ENCODE measurements at places on chromosomes 11 and 22. TPM values are rescaled to one million over a fixed set of nuclear protein-coding genes. Genes with fewer than 3 reads are reported as not detected.

The HTR3B gene
- total RNA-seq: not detected

The ANGPTL5 gene
- not detected for total RNA-seq

The ZBTB16 gene
- 0.21 TPM for total RNA-seq

The GRM5 gene
- 0.03 TPM for total RNA-seq

The SLC22A25 gene
- not detected for total RNA-seq

The PIK3IP1 gene
- 3.6 TPM for total RNA-seq

The TEX12 gene
- total RNA-seq: 0.23 TPM

The DENND5A gene
- 136 TPM for total RNA-seq

The ROM1 gene
- 2.7 TPM for total RNA-seq

The NXPE2 gene
- total RNA-seq: not detected

The MS4A15 gene
- total RNA-seq: not detected

The KRTAP5-2 gene
- not detected for total RNA-seq

The PYGM gene
- total RNA-seq: 0.39 TPM

The TSG101 gene
- total RNA-seq: 79.1 TPM

The PKNOX2 gene
- not detected for total RNA-seq

The LRRN4CL gene
- 0.13 TPM for total RNA-seq

The SHISA8 gene
- 0.62 TPM for total RNA-seq

The GGT5 gene
- total RNA-seq: 3.6 TPM

The KRTAP5-10 gene
- total RNA-seq: not detected

The THY1 gene
- 13.7 TPM for total RNA-seq

The FGF19 gene
- total RNA-seq: not detected

The HEPN1 gene
- not detected for total RNA-seq

The ARHGAP8 gene
- total RNA-seq: 9.2 TPM

The MOGAT2 gene
- total RNA-seq: 0.08 TPM

The RIC3 gene
- 4.2 TPM for total RNA-seq

The TSPAN18 gene
- total RNA-seq: 21.3 TPM

The OR8G5 gene
- not detected for total RNA-seq

The PARVG gene
- total RNA-seq: 0.21 TPM

The SPDYC gene
- total RNA-seq: not detected

The MRPL17 gene
- 115 TPM for total RNA-seq

The GRAP2 gene
- total RNA-seq: 0.54 TPM

The MPZL2 gene
- total RNA-seq: 1.8 TPM

The TEX54 gene
- not detected for total RNA-seq

The SYNGR1 gene
- 17.8 TPM for total RNA-seq

The RNF26 gene
- 69.0 TPM for total RNA-seq

The LSP1 gene
- 0.90 TPM for total RNA-seq

The SCN3B gene
- 0.10 TPM for total RNA-seq

The PRG2 gene
- total RNA-seq: not detected

The DMC1 gene
- total RNA-seq: 3.2 TPM

The HORMAD2 gene
- not detected for total RNA-seq

The SAMM50 gene
- total RNA-seq: 40.5 TPM

The SLC22A6 gene
- not detected for total RNA-seq

The CHST1 gene
- total RNA-seq: not detected

The WNT11 gene
- total RNA-seq: 1.1 TPM

The ST13 gene
- total RNA-seq: 200 TPM

The MS4A6E gene
- total RNA-seq: not detected

The PGM2L1 gene
- total RNA-seq: 33.1 TPM

The OR10D3 gene
- total RNA-seq: not detected

The CCDC188 gene
- total RNA-seq: not detected

The DCHS1 gene
- 2.2 TPM for total RNA-seq

The MYEOV gene
- 69.8 TPM for total RNA-seq

The STK33 gene
- 3.9 TPM for total RNA-seq
